ENCODE measurements at places on chromosomes 1 and 21.

GRCh38 chr1:234572966-234573365 is 37.0 kb downstream of the IRF2BP2 start:
- DNase-seq = no peak

DNA sequence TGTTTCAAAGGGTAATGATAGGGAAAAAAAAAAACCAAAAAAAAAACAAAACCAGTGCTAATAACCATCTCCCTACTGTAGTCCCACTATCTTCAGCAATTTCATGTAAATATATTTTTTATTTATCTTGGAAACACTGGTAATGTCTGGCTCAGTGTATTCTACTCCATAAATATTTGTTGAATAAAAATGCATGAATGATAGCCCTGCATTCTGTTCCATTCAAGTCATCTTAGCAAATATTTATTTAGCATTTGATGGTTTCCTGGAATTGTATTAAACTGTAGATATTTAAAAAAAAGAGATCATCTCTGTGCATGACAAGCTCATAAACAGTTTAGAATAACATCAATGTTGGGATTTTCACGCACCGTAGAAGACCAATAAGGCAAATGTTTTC is 24.2 kb downstream of the IL23R start:
- DNase-seq = no peak

DNA sequence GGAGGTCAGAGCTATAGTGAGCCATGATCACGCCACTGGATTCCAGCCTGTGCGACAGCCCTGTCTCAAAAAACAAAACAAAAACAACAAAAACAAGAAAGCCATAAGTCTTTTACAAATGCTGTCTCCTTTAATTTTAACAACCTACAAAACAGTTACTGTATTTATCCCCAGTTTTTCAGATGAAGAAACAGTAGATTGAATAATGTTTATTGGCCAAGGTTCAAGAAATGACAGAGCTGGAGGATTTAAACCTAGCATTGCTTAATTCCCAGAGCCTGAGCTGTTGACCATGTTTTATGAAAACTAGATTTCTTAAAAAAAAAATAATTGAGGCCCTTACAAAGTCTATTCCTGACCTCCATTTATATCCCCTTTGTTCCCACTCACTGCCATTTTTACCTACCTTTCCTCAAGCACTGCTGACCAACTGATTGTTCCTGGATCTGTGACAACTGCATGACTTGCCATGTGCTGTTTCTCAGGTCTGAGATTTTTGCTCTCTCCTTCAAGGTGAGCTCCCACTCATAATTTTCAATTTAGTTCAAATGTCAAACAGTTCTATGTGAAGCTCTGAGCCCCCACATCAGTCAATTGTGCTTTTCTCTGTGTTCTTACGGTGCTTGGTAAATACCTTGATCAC is 140.8 kb downstream of the CHRM3 start:
- DNase-seq = no peak

- DNase-seq = no peak
Measured at GRCh38 chr1:247646867-247647266, 32.7 kb downstream of the OR13G1 start.

- no peak for DNase-seq
Measured at GRCh38 chr1:60129911-60130310, 56.3 kb upstream of the C1orf87 start.

- DNase-seq = no peak
Measured at GRCh38 chr1:222772996-222773379, 36.0 kb downstream of the FAM177B start.

DNA sequence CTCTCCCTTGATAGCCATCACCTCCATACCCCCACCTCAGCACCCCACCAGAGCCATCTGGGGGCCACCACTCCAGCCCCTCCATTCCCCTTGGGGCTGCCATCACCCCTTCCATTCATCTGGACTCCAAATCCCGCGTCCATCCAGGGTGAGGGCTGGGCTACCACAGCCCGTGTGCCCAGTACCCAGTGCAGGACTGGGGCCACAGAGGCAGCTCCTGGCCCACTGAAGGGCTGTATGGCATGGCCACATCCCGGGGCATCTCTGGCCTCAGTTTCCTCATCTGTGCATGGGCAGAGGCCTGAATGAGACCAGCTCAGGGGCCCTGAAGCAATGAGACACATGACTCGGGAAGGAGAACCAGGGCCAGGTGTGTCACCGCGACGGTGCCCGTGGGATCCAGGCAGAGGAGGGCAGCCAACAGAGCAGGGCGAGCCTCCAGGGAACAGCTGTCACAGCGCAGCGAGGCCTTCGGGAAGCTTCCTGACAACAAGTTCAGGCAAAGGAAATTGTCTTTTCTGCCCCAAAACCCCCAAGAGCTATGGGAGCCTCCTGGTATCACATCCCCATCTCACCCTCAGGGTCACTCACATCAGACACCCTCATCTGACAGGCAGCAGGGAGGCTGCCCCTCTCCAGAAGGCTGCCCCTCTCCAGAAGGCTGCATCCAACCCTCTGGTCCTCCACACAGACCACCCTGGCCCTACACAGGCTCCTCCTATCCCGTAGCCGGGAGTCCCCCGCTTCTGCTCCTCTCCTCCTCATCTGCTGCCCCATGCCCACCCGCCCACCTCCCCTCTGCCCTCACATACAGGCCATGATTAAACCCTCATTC is 76.3 kb downstream of the MEGF6 start:
- no peak for DNase-seq

DNA sequence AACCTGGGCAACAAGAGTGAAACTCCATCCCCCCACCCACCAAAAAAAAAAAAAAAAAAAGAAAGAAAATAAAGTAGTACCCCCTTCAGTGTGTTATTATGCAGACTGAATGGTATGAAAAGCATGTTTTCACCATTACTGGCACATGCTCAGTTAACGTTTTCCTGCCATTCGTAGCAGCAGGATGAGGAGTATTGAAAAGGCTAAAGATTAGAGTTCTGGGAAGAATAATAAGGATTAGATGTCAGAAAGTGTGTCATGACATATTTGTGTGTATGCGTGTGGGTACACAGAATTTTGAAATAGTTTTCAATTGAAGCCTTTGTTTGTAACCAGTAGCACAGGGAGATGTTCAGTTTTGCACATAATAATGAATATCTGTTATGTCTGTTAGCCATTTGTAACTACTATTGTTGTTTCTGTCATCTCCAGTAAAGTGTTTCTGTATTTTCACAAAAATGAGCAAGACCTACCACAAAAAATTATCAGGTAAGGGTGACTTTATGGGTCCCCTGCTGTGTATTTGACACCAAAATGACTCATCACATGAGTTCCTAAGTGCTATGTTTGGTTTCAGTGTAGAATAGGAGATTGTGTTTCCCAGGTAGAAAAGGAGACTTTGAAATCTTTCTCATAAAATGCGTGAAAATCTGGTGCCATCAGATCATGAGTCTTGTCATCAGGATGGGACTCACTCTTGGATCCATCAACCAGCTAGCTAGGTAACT is 358.9 kb downstream of the DISC1 start:
- no peak for DNase-seq

GRCh38 chr1:213983493-213984386 is 4.0 kb upstream of the PROX1 start:
- DNase-seq = no peak

- no peak for DNase-seq
Measured at GRCh38 chr1:157110003-157110402, 10.4 kb upstream of the ETV3L start.

DNA sequence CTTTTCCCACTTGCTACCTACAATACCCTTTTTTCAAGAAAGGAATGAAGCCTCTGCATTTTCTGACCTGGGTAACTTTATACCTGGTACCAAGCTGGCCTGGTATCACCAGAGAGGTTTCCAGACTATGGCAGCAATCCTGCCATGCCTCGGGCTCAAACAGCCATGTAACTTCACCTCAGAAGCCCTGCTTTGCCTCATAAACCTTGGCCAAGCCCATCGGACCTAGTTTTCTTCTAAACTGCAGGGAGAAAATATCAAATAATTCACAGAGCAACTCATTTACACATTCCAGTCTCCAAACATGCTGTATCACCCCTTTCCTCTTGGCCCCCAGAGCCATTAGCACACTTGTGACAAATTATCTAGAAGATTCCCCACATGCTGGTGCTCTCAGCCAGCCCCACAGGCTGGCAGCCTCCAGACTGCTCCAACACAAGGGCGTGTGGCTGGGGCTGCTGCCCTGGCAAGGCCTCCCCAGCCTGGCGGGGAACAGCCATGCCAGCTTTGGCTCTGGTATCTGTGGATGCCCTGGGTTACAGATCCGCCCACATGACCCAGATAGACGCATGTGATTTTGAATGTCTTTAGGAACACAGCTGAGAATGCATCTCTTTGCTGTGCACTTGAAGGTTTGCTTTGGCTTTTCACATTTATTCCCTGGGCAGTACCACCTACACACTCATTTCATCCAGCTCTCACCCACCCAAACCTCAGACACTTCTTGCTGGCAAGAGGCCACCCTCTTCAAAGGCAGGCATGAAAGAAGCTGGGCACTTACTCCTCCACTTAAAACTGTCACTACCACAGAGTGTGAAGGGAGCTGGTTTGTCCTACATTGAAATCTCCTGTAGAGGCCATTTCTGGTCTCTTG is 70.0 kb upstream of the BCAR3 start:
- no peak for DNase-seq

DNA sequence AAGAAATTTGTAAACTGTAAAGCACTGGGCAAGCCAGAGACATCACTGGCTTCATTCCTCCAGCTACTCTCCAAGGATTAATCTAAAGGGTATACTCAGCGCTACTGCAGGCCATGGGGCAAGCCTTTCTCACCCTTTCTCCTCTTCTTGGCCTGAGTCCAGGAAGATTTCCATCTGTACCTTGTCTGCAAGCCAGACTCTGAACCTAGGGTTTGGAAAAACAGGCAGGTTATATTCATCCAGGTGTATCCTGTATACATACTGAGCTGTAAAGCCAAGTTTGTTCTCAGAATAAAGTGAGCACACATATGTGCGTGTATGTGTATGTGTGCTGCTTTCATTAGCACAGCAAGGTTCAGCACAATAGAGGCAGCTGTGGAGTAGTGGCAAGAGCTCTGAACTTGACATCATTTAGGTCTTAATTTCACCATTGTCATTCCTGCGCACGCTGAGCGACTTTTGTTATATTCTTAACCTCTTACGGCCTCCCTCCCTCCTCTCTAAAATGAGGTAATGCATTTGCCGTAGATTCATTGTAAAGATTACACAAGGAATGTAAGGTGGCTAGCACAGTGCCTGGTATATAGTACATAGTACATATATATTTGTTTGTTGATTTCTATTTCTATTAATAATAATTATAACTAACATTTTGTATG is 128.1 kb upstream of the JUN start:
- DNase-seq = no peak

- DNase-seq = no peak
Measured at GRCh38 chr1:22626237-22627157, 9.9 kb upstream of the C1QA start.

DNA sequence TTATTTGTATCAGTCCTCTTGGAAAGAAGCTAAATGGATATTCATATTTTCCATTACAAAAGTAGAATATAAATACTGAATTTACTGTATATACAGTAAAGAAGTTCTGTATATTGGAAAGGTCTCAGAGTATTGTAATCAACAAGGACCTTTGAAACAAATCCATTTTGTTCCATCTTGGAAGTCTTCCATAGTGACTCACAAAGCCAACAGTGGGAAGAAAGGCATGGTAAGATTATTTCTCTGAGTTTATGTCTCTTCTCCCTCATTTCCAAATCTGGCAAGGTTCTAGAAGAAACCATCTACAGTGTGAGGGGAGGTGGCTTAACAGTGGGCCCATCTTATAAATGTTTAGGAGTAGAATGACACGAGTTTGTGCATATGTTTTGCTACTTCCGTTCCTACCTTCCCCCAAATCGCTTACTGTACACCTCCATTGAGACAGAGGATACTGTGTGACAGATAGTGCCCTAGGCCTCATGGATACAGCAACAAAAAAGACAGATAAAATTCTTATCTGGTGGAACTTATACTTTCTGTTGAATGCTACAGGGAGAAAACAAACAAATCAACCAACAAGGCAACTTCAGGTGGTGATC is 22.1 kb upstream of the SSX2IP start:
- no peak for DNase-seq
